ENCODE measurements at places on chromosomes 3 and 15. TPM values are rescaled to one million over a fixed set of nuclear protein-coding genes. Genes with fewer than 3 reads are reported as not detected.
A peak's percentile ranks its signal among the peaks of the same experiment; 100 is the strongest.

The ZBBX gene
- total RNA-seq: not detected

The C3orf49 gene
- not detected for total RNA-seq

The RTP3 gene
- not detected for total RNA-seq

The FAM81A gene
- total RNA-seq: 1.5 TPM

The SLCO2A1 gene
- total RNA-seq: not detected

The SCAANT1 gene
- not detected for total RNA-seq

The ZNF717 gene
- total RNA-seq: 14.2 TPM

The PIGZ gene
- 0.76 TPM for total RNA-seq

The HAPLN3 gene
- total RNA-seq: 63.2 TPM

The TTC21A gene
- total RNA-seq: 0.79 TPM

DNA sequence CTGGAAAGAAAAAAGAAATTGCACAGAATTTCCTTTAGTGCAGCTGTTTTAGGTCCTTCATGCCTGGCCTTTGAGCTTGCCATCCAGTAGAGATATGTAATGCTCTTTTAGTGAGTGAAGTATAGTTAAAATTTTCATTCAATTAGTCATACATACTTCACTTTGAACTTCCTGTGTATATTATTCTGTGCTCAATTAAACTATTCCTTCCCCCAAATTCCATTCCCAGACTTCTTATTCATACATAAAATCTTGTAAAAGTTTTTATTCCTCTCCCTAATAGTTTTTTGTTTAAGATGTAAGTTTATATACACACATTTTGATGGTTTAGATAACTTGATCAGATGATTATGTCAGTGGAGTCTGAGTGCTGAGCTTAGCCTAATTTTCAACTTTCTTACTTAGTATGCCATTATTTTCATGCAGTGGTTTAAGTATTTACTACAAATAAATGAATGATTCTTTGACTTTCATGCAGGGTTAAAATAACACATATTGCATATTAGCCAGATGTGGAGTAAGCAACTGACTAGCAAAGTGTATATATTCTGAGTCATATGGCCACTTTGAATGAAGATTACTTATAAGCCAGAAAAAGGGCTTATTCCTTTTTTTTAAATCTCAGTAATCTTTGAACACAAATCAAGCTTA is 42.5 kb upstream of the ABHD10 start:
- no peak for DNase-seq
- H3K36me3 ChIP-seq: no peaks in the 10 kb centered on the region
- H3K4me1 ChIP-seq: no peaks in the 10 kb centered on the region

DNA sequence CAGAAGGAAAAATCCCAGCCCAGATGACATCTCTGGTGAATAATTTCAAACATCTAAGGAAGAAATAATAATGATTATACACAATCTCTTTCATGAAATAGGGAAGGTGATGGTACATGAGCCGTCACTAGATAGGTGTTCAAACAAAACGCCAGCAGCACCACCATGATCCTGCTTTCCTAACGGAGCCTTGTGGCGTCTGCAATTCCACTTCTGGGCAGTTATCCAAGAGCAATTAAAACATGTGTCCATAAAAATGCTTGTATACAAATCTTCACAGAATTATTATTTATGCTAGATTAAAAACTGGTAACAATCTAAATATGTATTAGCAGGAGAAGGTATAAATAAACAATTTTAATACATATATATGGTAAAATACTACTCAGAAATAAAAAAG is 33.7 kb downstream of the RTP4 start:
- H3K27me3 ChIP-seq: peaks cover 16% of the 10 kb centered on the region
- no peak for DNase-seq
- H3K4me3 ChIP-seq: no peak overlapping the region
- H3K36me3 ChIP-seq: no peaks in the 10 kb centered on the region
- H3K27ac ChIP-seq: no peak overlapping the region

DNA sequence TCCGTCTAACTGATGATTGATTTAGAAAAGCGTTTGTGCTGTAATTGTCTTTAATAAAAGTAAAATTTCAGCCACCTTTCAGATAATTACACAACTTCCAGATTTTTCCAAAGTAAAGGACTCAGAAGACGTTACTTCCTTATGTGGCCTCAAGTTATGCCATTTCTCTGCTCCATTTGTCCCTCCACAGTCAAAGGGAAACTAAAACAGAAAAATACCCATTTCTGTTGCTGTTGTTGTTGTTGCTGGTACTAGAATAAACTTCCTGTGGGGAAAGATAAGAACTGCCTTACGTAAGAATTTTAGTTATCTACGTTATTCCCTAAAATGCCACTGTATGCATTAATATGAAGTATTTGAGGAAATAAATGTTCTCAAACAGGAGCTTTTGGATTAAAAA is 153.9 kb downstream of the P3H2 start:
- H3K4me3 ChIP-seq: no peak overlapping the region
- H3K27me3 ChIP-seq: peaks cover 8% of the 10 kb centered on the region
- DNase-seq: no peak
- H3K36me3 ChIP-seq: no peaks in the 10 kb centered on the region
- peaks cover under 1% of the 10 kb centered on the region for H3K4me1 ChIP-seq

DNA sequence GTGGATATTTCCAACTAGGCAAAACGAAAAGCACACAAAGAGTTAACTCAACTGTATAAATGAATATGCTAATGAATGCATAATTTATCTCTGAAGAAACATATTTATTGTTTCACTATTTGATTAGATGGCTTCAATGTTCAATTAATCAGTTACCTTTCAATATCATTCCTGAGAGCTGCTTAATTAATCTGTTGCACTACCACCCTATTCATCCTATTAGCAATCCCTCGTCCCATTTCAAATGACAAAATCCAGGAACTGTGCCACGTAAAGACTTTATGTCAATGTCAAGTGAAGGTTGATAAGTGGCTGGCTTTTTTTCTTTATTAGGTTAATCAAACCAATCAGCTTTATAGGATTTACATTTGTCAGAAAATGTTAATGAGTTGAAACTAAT is 82.7 kb downstream of the ALCAM start:
- H3K4me3 ChIP-seq: no peak overlapping the region
- peaks cover 2% of the 10 kb centered on the region for H3K27me3 ChIP-seq
- no peak for DNase-seq
- no peak overlapping the region for H3K27ac ChIP-seq
- no peaks in the 10 kb centered on the region for H3K4me1 ChIP-seq

DNA sequence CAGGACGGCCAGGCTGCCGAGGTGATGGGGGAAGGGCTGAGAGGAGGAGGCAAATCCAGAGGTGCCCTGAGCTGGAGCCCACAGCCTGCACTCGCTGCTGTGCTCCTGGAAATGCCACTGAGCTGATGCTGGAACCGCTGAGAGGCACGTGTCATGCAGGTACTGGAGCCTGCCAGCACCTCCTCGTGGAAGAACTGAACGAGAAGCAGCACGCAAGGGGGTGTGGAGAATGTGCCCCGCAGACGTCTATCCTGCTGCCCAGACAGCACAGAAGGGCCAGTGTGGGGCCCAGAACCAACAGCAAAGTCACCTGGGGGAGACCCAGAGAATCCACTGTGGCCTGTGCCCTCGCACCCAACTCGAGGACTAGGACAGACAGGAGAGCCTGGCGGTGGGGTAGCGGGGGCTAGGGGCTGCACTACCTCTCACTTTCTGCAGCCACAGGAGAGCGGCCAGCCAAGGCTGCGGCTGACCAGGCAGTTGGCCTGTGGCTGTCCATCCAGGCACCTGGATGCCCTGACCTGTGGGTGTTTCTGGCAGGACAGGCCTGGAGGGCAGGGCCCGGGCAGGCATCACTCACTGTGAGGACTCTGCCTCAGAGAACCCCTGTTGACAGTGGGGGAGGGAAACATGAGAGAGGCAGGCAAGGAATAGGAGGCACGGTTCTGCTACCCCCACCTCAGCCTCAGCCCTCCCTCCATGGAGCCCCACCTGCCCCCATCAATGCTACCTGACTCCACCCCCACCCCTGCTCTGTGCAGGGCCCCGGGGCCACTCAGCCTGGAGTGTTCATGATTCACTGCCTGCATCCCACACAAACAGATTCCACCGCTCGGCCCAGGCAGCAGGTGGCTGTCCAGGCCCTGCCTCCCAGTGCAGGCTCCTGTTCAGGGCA is 213.1 kb downstream of the TBC1D2B start:
- H3K4me1 ChIP-seq: no peaks in the 10 kb centered on the region
- no peak overlapping the region for H3K27ac ChIP-seq
- H3K36me3 ChIP-seq: no peaks in the 10 kb centered on the region

- peaks cover 15% of the 10 kb centered on the region for H3K4me1 ChIP-seq
- no peaks in the 10 kb centered on the region for H3K36me3 ChIP-seq
- H3K27ac ChIP-seq: no peak overlapping the region
- peaks cover 18% of the 10 kb centered on the region for H3K27me3 ChIP-seq
These were observed 92.0 kb upstream of the TSEN2 start for GRCh38 chr3:12392101-12392878.

DNA sequence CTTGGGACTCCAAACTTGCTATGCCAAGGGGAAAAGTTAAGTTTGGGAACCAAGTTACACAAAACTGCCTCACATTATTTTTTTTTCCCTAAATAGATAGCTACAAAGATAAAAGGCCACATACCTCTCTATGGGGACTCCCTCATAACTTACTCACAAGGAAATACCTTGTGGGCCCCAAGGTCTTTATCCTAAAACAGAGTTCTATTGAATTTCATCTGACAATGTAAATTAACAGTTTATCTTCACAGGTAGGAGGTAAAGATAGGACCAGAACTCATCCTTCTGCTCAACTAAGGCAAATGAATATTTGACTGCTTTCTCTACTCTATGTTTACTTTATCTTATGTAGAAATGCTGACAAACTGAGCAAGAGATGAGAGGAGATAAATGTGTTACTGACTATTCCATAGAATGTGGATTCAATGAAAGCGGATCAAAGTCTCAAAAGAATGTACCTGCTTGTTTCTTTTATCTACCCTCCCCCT is 1278.0 kb downstream of the OTOL1 start:
- H3K4me1 ChIP-seq: no peaks in the 10 kb centered on the region
- no peak overlapping the region for H3K27ac ChIP-seq
- no peaks in the 10 kb centered on the region for H3K36me3 ChIP-seq
- no peak overlapping the region for H3K4me3 ChIP-seq
- DNase-seq: no peak

DNA sequence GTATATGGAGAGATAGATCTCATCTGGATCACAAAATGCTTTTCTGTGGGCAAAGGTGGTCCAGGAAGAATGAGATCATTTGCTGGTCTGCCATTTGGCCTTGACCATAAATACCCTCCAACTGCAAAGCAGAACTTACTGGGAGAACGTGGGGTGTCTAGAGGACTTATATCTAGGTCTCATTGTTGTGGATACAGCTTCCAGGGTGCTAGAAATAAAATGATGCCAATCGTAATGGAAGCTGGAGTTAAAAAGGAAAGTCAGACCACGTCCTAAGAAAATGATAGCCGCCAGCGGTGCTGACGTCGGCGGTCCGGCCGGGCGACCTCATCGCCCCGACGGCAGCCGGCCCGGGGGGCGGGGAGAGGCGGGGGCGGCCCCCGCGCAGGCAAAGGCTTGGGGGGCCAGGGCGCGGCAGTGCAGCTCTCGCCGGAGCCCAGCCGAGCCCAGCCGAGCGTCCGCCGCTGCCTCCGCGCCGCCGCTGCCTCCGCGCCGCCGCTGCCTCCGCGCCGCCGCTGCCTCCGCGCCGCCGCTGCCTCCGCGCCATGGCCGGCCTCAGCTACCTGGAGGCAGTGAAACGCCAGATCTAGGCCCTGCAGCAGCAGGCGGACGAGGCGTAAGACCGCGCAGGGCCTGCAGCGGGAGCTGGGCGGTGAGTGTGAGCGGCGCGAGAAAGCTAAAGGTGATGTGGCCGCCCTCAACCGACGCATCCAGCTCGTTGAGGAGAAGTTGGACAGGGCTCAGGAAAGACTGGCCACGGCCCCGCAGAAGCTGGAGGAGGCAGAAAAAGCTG is 89.5 kb downstream of the EOMES start:
- DNase-seq: peak; percentile 52
- H3K27ac ChIP-seq: peak overlapping the region; percentile 83
- H3K36me3 ChIP-seq: no peaks in the 10 kb centered on the region
- no peaks in the 10 kb centered on the region for H3K27me3 ChIP-seq
- H3K4me1 ChIP-seq: peaks cover 34% of the 10 kb centered on the region

DNA sequence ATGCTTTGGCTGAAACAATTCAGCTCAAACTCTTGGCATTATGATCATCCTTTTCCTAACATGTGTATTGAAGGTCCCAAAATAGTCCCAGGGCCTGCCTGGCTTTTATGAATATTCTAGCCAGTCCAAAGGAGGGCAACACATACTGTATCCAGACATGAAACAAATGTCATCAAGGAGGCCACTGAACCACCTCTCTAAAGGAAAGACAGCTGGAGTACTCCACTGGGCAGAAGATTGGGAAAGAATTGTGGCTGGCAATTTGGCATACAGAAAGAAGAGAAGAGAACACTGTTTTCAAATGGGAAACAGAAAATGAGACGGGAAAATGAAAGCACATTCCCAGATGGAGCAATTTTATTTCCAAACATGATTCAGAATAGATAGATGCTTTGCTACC is 80.6 kb downstream of the NCEH1 start:
- no peak overlapping the region for H3K4me3 ChIP-seq
- peaks cover 5% of the 10 kb centered on the region for H3K4me1 ChIP-seq
- H3K27me3 ChIP-seq: no peaks in the 10 kb centered on the region
- no peaks in the 10 kb centered on the region for H3K36me3 ChIP-seq

GRCh38 chr3:111412656-111413055 is 129.3 kb upstream of the CD96 start:
- H3K36me3 ChIP-seq: no peaks in the 10 kb centered on the region
- H3K4me3 ChIP-seq: no peak overlapping the region
- H3K27me3 ChIP-seq: peaks cover 4% of the 10 kb centered on the region

GRCh38 chr3:179107617-179108016 is 36.0 kb upstream of the ZMAT3 start:
- DNase-seq: no peak
- H3K4me3 ChIP-seq: no peak overlapping the region
- peaks cover 4% of the 10 kb centered on the region for H3K27me3 ChIP-seq
- H3K27ac ChIP-seq: no peak overlapping the region
- no peaks in the 10 kb centered on the region for H3K4me1 ChIP-seq

- H3K36me3 ChIP-seq: peaks cover 31% of the 10 kb centered on the region
- no peaks in the 10 kb centered on the region for H3K27me3 ChIP-seq
- no peak for DNase-seq
- no peak overlapping the region for H3K4me3 ChIP-seq
- peaks cover 5% of the 10 kb centered on the region for H3K4me1 ChIP-seq
These were observed 52.4 kb downstream of the SLC6A6 start for GRCh38 chr3:14454639-14455310.

DNA sequence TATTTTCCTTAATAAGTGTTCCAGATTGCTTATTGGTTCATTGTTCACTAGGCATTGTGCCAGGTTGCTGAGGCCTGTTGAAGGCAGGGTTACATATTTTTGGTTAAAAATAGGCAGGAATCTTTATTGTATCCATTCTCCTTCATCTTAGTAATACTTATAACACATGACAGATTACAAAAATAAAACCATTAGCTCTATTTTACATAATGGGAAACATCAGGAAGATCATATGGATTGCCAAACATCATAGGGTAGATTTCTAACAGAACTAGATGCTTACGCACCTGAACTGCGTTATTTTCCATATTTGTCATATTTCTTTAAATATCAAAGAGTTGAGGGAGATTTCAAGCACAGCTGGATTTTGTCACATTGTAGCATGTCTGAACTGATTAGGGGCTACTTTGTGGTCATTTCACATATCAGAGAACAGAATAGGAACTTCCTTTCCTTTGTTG is 462.9 kb upstream of the SGO1 start:
- H3K4me1 ChIP-seq: no peaks in the 10 kb centered on the region
- no peaks in the 10 kb centered on the region for H3K27me3 ChIP-seq
- DNase-seq: no peak
- H3K27ac ChIP-seq: no peak overlapping the region
- no peaks in the 10 kb centered on the region for H3K36me3 ChIP-seq
- no peak overlapping the region for H3K4me3 ChIP-seq

- DNase-seq: no peak
- no peaks in the 10 kb centered on the region for H3K36me3 ChIP-seq
- H3K4me3 ChIP-seq: no peak overlapping the region
- H3K27ac ChIP-seq: no peak overlapping the region
- H3K4me1 ChIP-seq: peaks cover 13% of the 10 kb centered on the region
- H3K27me3 ChIP-seq: peaks cover 5% of the 10 kb centered on the region
These were observed 53.3 kb downstream of the PPARG start for GRCh38 chr3:12342151-12342550.

All from activated CD8-positive, alpha-beta T cell treated with anti-CD3 and anti-CD28 coated beads for 36 hours (primary cell).